AML-193 (cell line): ENCODE measurements at places on chromosomes 12 and 14.

DNA sequence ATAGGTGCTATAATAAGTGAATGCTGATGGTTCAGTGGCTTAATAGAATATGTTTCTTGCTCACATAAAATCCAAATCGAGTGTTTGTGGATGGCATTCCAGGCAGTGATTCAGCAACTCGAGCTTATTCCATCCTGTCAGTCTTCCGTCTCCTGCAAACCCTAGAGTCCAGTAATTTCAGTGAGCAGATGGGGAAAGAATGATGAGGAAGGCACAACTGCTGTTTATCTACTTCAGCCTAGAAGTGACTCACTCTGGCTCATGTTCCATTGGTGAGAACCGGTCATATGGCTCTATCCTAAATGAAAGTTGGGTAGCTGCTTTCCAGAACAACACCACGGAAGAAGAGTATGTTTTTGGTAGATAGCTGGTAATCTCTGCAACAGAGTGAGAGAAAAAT is 421.8 kb upstream of the PDE3A start:
- no peak for DNase-seq

GRCh38 chr14:96119947-96120346 is 80.8 kb downstream of the C14orf132 start:
- no peak for DNase-seq

DNA sequence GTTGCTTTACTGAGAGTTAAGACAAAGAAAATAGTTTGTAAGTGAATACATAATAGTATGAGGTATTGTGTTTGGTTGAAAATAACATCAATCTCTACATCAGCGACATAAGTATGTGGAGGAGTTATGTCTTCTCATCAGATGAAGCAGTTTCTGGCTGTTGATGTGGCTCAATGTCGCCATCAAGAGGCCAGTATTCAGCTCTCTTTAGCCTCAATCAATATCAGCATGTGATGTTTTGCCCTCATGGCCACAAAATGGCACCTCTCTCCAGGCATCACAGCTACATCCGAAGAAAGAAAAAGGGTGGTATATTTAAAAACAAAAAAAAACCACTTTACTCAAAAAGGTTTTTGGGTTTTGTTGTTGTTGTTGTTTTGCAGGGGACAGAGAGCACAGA is 302.3 kb upstream of the TMEM132C start:
- DNase-seq: no peak

GRCh38 chr12:18837505-18837904 is 99.6 kb downstream of the CAPZA3 start:
- no peak for DNase-seq

- peak; percentile 63 for DNase-seq
Measured at GRCh38 chr14:22070119-22070982, 396.7 kb upstream of the OR4E1 start.

GRCh38 chr14:36174767-36175424 is 1.6 kb downstream of the PTCSC3 start:
- no peak for DNase-seq

GRCh38 chr12:57740656-57741412 is 2.3 kb upstream of the AGAP2 start:
- peak; percentile 62 for DNase-seq

GRCh38 chr14:86574778-86575129 is 1044.8 kb downstream of the FLRT2 start:
- DNase-seq: no peak

DNA sequence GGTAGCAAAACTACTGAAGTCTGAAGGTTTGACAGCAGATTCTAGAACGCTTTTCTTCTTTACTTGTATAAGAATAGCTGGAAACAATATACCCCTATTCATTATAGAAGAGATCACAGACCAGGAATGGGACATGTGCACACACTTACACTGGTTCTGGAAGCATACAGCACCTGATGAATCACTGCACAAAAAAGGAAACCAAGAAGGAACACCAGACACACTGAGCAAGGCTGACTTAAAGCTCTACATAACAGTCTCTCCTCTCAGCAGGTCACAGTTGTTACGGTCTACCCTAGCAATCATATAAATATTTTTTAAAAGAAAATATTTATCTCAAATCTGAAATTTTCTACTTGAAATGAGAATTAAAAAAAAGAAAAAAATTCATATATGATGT is 13.5 kb downstream of the ATP2B1 start:
- DNase-seq: no peak

DNA sequence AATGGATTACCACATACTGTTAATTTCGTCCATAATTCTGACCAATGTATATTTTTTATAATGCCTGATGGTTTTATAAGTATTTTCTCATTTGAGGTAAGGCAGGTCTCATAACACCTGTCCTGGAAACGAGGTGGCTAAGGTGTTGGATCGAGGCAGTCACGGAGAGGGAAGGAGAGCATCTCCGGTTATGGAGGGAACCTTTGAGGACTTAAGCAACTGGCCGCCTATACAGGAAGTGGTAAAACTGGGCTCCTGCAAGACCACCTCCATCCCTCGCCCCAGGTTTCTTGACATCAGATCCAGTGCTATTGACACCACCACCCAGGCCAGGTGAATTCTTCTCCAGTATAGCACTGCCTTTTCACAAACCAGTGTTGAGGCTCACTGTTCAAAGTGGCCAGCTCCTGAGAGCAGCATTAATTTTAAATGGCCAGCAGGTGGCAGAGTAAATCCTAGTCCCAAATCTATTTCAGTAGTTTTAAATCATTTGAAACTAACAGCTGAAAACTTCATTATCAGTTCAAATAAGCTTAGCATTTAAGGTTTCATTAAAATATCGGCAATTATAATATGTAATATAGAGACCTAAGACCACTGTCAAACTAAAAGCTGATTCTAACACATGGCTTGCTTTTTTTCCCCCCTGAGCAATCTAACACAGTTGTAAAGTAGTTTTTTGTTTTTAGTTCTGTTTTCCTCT is 100.8 kb downstream of the PPM1A start:
- peak; percentile 41 for DNase-seq

DNA sequence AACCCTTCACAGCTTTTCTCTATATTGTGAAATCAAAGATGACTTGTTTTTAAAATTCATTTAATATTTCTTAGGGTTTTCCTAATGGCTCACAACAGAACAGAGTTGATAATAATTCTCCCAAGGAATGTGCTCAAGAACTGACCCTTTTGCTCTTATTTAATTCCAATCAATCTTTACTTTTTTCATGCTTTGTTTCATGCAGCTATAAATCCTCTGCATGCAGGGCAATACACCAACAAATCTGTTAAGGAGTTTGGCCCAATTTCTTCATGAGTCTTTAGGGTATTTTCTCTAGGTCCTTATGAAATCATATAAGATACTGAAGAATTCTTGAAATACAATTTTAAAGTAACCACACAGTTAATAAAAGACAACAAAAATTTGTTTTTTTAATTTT is 264.2 kb downstream of the SLC6A15 start:
- DNase-seq: no peak

DNA sequence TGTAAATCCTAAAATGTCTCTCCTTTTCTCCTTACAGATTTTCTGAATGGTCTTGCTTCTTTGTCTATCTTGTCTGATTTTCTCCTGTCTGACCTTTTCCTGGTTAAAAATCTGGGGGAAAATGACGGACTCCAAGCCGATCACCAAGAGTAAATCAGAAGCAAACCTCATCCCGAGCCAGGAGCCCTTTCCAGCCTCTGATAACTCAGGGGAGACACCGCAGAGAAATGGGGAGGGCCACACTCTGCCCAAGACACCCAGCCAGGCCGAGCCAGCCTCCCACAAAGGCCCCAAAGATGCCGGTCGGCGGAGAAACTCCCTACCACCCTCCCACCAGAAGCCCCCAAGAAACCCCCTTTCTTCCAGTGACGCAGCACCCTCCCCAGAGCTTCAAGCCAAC is 23.0 kb downstream of the ACACB start:
- DNase-seq: no peak

GRCh38 chr12:52645120-52645761 is 6.8 kb downstream of the KRT2 start:
- DNase-seq: no peak

DNA sequence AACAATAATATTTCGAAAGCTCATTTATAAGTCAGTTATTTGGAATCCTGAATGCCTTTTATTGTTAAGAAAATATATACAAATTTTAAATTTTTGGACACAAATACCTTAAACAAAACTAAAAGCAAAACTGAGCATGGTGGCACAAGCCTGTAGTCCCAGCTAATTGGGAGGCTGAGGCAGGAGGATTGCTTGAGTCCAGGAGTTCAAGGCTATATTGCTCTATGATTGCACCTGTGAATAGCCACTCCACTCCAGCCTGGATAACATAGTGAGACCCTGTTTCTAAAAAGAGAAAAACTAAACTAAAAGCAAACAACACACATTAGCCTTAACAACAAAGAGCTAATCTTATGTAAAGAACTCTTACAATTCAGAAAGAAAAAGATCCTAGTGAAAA is 78.8 kb downstream of the SMOC1 start:
- DNase-seq: no peak

DNA sequence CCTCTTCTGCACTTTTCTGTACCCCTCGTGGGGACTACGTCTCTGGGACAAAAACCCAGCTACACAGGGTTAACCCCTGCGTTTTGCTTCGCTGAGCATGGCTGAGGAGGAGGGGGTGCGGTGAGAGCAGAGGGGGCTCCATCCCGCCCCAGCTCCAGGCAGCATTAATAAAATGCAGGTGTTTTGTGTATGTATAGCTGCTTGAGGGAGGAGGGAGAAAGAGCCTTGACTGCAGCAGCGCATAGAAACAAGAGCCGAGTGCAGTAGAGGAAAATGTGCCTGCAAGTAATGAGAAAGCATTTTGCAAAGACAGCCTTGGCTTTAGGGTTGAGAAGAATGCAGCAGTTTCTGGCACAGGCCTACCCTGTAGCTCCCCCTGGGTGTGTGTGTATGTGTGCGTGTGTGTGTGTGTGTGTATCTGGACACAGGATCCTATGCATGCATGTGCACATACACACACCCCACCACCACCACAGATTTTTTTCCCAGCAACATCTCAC is 103.9 kb downstream of the ZFP36L1 start:
- no peak for DNase-seq

DNA sequence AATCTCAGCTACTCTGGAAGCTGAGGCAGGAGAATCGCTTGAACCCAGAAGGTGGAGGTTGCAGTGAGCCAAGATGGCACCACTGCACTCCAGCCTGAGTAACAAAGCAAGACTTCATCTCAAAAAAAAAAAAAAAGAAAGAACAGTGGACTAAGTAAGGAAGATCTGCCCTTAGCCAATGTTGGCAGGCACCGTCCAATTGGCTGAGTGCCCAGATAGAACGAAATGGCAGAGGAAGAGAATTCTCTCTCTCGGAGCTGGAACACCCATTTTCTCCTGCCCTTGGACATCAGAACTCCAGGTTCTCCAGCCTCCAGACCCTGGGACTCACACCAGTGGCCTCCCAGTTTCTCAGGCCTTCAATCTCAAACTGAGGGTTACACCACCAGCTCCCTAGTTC is 49.9 kb downstream of the ESR2 start:
- DNase-seq: no peak

- DNase-seq: no peak
Measured at GRCh38 chr14:38107216-38107631, 100.5 kb upstream of the SSTR1 start.

- DNase-seq: no peak
Measured at GRCh38 chr14:65261425-65261920, 151.1 kb upstream of the FUT8 start.

DNA sequence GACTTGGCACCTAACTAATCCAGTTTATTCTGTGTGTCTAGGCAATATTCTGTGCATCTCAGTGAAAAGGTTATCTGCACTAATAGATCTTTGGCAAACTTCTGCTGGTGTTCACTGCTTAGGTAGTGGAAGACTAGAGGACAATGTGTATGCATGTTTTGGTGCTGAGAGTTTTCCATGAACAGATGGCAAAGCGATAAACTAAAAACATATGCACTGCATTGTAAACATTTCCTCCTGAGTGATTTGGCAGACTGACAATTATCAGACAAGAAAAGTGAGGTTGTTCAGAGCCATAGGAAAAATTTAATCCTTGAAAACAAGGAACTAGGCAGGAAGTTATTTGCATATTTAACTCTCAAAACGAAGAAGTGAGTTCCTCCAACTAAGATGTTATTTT is 400.4 kb downstream of the ATP23 start:
- DNase-seq: no peak

- DNase-seq: no peak
Measured at GRCh38 chr12:101566318-101566717, 28.5 kb upstream of the MYBPC1 start.

- DNase-seq: no peak
Measured at GRCh38 chr12:26095186-26095585, 29.7 kb downstream of the BHLHE41 start.

GRCh38 chr12:132154941-132155770 is 10.9 kb downstream of the NOC4L start:
- no peak for DNase-seq

DNA sequence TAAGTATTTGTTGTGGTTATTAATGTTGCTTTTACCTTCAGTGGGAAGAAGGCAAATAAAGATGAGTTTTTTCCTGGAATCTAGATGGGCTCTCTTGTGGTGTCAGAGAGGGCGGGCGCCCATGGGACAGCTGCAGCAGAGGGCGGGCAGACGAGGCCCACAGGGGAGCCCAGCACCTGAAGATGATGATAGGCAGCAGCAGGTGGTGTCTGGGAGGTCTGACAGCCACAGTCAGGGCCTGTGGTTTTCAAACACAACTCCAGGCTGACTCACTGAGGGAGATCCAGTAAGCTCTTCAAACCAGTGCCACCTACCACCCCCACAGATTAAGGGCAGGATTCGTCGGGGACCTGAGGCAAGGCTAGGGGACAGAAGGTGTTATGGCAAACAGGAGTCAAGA is 42.8 kb downstream of the NKX2-1 start:
- DNase-seq: no peak

- no peak for DNase-seq
Measured at GRCh38 chr12:103997286-103997900, 31.7 kb downstream of the TDG start.

DNA sequence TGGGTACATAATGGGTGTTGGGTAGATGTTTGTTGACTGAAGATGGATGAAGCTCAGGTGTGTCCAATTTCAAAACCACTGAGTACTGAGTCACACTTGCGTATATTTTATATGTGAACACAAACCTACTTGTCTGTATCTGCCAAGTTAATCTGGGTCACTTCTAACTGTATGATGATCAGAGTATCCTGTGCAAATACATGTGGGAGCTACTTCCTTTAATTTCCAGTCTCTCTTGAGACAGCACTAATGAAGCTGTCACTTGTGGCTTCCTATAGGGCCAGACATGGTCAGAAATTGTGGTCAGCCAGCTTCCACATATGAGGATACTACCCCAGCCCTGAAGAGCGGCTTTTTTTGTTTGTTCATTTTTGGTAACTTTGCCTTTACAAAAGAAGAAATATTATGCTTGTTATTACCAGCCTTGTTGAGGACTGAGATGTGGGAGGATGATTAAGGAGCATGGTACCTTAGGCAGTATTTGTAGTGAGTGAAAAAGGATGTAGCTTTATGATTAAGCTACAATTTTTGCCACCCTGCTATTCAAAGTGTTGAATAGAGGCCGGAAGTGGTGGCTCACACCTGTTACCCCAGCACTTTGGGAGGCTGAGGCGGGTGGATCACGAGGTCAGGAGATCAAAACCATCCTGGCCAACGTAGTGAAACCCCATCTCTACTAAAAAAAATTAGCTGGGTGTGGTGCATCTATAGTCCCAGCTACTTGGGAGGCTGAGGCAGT is 32.4 kb downstream of the PLXNC1 start:
- DNase-seq: peak; percentile 82

- no peak for DNase-seq
Measured at GRCh38 chr12:119931402-119931801, 54.3 kb upstream of the CIT start.

GRCh38 chr12:52151837-52152783 is 39.7 kb downstream of the KRT80 start:
- DNase-seq: no peak

- no peak for DNase-seq
Measured at GRCh38 chr12:115401761-115402160, 717.8 kb upstream of the TBX3 start.
